ENCODE measurements at places on chromosomes 4 and X. TPM values are rescaled to one million over a fixed set of nuclear protein-coding genes. Genes with fewer than 3 reads are reported as not detected.

DNA sequence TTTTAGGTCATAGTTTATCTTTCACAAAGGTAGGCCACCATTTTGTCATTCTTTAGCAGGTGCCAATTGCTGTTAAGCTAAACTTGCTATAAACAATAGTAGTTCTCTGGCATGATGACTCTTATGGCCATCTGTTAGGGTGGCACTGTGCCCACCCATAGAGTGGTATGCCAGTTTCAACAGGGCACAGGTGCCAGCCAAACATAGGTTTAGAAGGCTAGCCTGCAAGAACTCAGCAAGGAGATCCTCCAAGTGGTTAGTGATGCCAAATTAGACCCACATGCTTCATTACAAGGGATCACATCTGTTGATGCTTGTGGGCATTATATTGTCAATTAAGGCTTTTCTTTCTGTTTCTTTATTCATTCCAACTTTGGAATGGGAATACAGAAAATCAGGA, 204.5 kb downstream of the FMR1NB start:
- H3K27me3 ChIP-seq = no peaks in the 10 kb centered on the region
- DNase-seq = no peak
- H3K27ac ChIP-seq = no peak overlapping the region
- H3K4me3 ChIP-seq = no peak overlapping the region
- H3K36me3 ChIP-seq = no peaks in the 10 kb centered on the region

- H3K27ac ChIP-seq = peak overlapping the region; percentile 21
- H3K4me1 ChIP-seq = peaks cover 7% of the 10 kb centered on the region
- DNase-seq = no peak
- H3K27me3 ChIP-seq = no peaks in the 10 kb centered on the region
- no peaks in the 10 kb centered on the region for H3K36me3 ChIP-seq
- no peak overlapping the region for H3K4me3 ChIP-seq
Measured at GRCh38 chr4:22072240-22072639, 123.7 kb upstream of the KCNIP4 start.

DNA sequence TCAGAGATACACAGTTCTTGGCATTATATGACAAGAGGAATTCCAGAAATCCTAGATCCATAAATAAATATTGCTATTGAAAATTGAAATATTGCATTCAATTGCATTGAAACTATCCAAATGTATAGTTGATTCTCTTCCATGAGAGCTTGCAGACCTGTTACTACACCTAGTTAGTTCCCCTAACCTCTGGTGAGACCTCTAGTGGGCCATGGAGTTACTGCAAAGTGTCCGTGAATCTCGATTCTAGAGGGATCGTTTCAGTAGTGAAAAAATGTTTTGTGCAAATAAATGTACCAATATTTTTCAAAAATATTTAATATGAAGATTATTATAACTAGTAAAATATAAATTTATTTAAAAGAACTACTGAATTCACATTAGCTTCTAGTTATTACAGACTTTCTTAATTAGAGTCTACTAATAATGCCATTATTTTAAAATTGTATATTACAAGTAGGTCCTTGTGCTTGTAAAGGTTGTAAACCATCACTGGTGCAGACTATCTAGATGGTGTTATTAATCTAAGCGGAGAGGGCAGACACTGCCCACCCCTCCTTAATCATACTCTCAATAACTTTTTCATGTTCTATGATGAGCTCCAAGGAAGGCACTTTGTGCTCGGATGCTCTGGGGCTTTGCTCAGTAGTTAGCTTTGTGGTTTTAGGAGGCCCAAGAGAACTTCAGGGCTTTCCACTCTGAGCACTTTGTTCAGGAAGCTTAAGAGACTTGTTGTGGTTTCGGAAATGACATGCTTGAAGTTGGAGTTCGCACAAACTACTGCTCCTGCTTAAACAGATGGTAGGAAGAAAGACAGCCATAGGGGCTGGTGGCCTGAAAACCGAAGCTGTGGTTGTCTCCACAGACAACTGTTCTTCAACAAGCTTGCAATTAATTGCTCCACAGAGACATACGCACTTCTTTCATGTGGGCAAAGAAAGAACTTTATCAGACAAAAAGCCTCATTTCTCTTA, 42.8 kb downstream of the IL21 start:
- no peak overlapping the region for H3K4me3 ChIP-seq
- H3K27ac ChIP-seq = no peak overlapping the region
- H3K4me1 ChIP-seq = peaks cover 7% of the 10 kb centered on the region
- H3K27me3 ChIP-seq = no peaks in the 10 kb centered on the region
- peak; percentile 67 for DNase-seq

IL2RG gene
- total RNA-seq = not detected

GAGE12H gene
- not detected for total RNA-seq

UGT2B7 gene
- not detected for total RNA-seq

Measured in GM23248 (cell line).